GM04504 (cell line): ENCODE measurements at places on chromosomes 7 and 10.

- no peak for DNase-seq
Observed at GRCh38 chr10:3397231-3397630, 224.6 kb upstream of the PITRM1 start.

DNA sequence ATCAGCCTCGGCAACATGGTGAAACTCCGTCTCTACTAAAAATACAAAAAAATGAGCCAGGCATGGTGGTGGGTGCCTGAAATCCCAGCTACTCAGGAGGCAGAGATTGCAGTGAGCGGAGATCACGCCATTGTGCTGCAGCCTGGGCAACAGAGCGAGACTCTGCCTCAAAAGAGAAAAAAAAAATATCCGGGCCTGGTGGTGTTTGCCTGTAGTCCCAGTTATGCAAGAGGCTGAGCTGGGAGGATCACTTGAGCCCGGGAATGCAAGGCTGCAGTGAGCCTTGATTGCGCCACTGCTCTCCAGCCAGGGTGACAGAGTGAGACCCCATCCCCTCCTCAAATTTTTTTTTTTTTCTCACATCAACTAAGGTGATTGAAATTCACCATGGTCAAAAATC, 42.8 kb downstream of the CDC123 start:
- no peak for DNase-seq

DNA sequence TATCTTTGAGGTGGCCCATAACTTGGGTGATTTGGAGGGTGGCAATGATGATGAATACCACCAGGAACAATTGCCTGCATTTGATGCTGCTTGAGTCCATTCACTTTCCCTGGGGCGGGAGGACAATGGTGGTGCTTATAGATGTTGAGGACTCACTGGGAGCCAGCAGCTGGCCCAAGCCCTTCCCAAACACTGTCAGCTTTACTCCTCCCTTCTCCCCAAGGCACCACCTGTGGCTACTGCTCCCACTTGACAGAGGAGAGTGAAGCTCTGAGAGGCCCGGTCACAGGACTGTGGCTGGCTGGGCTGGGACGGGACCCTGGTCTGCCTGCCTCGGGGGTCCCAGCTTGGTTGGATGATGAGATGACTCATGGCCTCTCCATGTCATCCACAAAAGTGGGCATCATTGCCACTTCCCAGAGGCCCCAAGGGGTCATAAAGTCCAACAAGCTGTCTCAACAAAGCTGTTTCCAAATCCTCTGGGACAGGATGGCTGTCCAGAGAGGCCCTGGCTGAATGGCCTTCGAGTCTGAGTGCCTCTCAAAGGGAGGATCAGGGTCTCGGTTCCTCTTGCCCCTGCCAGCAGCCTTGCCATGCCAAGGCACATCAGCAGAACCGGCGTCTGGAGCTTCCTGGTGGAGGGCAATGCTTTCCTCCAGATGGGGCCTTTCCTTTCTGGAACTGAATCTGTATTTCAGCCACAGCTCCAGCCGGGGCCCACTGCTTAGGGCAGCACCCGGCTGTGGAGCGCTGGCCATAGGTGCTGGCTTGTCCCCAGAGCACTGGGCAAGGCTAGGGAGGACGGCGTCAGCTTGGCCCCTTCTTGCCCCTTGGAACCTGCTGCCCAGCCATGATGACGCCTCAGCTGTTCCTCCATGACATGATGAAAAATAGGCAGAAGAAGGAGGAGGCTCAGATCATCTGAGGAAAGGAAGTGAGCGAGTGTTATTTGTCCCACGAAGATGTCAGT, 47.0 kb upstream of the PLEKHA1 start:
- no peak for DNase-seq

- DNase-seq, result no peak
Observed at GRCh38 chr7:98816241-98816640, 53.6 kb downstream of the TMEM130 start.

GRCh38 chr7:100880645-100881044, 5.7 kb downstream of the SRRT start:
- DNase-seq, result no peak

DNA sequence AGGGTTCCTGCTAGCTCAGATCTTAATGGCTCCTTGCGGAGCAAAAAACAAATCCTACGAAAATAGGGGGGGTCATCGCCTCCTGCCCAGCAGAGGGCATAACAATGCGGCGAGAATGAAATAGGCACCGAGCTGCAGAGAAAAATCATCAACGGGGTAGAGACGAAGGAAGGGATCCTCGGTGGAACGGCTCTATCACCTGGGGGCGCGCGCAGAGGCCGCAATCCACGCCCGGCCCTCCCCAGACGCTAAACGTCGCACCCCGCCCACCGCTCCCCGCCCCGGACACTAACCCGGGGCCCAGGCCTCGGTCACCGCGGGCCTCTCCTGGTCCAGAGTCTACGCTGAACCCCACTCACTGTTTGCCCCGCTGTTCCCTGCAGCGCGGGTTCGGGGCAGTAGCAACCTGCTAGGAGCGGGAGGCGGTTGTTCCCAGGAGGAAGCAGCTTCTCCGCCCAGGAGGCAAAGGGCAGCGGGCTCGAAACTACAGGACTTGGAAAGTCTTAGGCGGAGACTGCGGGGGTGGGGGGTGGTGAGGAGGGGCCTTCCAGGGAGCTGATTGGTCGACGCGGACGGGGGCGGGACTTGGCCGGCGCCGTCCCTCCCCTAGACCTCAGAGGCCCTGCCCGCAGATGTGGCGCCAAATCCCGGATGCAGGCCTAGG, at the start of gene TCAF1:
TSS of gene TCAF1 (minus strand) at position 509 of the 664 bp plus-strand sequence. CDS start 25,568 bp downstream, outside the sequence.
- DNase-seq, result peak; percentile 86

- DNase-seq, result no peak
Observed at GRCh38 chr7:134639061-134639460, 7.6 kb upstream of the BPGM start.

DNA sequence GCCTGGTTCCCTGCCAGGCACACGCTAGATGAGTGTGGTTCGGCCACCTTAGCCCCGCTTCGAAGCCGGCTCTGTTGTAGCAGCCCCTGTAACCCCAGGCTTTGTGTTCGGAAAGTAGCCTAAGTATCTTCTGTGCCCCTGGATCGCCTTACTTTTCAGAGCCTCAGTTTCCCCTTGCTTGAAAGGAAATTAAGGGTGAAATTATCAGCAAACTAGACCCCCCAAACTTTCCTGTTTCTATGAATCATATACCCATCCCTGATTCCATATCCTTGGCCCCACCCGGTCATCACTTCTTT, 312 bp downstream of the PDCD11 start:
- no peak for DNase-seq

DNA sequence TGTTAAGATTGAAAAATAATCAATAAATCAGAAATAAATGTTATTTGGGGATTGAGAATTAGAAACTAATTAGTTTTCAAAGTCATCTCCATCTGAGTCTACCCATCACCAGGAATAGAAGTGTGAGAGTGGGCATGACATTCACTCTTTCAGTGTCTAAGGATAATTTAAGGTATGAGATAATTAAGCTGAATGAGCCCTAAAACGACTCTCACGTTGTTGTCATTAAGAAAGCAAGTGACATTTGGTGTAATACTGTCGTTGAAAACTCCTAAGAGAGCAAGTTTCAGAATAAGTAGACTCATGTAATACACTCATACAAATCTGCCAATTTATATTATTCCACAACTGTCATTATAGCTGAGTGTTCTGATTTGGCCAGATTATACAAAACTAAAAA, 7.1 kb downstream of the AGMO start:
- DNase-seq, result no peak

- no peak for DNase-seq
Observed at GRCh38 chr10:95389176-95389575, 98.4 kb upstream of the PDLIM1 start.

DNA sequence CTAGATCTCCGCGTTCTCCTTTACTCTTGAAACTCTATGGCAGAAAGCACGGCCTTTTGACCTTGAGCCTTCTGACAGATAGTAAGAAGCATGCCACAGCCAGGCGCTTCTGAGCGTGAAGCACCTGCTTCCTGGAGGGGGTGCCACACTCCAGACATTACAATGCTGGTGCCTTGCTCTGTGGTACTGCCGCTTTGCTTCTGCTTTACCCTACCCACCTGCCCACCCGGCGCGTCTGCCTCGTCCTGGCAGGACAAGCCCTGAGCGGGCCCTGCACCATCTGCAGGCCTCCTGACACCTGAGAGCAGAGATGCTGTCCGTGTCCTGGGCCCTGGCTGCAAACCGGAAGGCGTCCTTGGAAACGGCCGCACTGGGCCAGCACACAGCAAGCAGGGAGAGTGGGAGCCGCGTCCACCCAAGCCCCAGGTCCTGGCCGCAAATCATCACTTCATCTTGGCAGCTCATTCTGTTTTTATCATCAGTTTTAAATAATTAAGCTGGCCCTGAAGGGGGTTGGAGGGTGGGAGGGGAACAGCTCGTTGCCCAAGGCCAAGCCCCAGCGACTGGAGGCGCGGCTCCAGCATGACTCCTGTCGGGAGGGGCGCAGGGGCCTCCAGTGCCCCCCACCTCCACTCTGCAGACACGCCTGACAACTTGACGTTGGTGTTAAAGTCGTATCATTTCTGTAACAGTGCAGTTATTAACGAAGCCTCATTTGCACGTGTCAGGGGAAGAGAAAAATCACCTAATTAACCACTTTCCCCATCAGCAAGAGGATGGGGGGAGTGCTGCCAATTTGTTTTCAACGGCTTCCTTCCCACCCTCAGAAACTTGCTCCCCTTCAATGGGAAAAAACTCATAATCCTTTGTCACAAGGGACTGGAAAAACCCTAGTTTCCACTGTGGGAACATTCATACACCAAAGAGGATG, 132.2 kb downstream of the MAD1L1 start:
- no peak for DNase-seq

DNA sequence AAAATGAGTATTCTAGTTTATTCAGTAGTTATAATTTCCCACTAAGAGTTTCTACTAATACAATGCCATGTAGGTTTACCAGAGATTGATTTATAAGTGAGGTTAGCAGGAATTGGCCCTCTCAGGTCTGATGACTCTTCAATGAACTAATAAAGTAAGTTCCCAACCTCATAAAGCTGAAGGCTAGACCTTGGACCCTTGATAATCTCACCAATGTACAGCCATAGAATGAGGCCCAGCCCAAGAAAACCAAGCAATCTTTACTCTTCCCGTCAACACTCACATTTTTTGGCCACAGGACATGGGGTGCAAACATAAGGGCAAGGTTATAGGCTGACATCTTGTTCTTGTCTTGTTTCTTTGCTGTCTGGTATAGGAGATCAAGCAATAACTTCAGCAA, 33.3 kb downstream of the ARHGAP19 start:
- no peak for DNase-seq

DNA sequence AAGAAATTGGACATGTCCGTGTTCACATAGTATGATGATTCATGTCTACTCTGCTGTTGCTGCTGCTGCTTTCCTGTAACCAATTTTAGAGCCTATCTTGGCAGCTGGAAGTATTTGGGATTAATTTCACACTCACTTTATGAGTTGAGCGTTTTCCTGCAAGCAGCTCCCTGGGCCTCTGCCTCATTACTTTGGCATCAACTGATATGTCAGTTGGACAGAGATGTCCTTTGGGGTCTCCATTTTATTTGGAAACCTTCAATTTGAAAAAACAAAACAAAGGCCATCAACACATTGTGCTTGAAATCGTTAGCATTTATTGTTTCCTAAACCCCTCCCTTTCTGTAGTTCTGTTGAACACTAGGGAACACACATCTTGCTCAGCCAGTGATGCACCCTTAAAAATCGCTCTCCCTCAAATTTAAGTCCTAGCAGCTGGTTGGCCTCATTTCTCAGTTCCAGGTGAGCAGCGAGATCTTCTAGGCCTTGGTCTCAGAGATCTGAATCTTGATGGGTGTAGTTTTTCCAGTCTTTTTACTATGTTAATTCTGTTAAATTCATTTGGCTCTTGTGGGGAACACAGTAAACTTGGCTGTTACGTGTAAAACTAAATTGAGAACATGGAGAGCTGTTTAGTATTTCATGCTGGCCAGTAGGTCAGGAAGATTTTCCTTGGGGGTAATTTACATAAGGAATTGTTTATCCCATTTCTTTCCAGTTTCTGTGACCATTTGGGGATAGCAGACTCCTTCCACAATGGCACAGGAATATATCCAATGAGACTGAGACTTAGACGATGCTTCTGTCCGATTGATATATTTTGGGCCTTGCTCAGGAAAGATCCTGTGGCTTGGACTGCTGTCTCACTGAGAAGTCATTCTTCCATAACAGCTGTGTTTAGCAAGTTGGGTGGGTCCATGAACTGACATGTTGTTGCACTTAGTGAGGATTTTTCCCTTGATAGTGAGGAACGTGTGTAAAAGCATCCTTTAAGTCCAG, 371.6 kb downstream of the BBS9 start:
- peak; percentile 42 for DNase-seq

GRCh38 chr7:96045181-96045580, 272.8 kb downstream of the DYNC1I1 start:
- no peak for DNase-seq

DNA sequence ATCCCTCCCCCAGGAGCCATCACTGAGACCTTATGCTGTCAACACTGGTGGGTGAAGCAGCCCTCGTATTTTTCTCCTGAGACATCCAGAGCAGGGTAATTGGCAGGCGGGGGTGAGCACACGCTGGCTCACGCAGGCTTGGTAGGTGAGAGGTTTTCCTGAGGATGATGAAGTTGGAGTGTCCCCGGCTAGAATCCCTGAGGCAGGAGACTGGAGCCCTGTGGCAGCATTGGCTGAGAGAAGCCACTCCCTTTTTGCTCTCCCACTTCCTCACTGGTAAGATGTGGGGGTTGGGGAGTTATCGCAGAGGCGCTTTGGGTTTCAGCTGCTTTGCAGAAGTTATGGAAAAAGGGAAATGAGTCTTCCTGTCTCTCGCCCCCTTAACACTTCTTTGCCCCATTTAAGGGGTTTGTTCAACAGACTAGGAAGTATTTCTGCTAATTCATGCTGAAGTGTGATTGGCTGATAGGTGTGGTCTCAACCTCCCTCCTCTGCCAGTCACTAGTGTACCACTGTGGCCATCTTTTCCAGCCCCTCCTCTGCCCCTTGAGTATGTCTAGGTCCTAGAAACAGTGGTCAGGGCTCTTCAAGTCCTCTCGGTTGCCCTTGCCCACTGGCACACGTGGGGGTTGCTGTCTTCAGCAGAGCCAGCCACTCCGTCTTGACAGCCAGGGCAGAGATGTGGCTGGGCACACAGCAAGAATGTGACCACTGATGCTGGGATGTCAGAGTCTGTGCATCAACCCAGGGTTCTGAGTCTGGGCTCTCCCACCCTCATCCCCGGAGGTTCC, 5.7 kb downstream of the ARPC1B start:
- DNase-seq, result no peak

- peak; percentile 24 for DNase-seq
Observed at GRCh38 chr10:79018521-79019011, 50.2 kb upstream of the ZMIZ1 start.

GRCh38 chr7:80107278-80107677, 27.4 kb upstream of the GNAI1 start:
- DNase-seq, result no peak
